ENCODE measurements at places on chromosomes 7 and 10. TPM values are rescaled to one million over a fixed set of nuclear protein-coding genes. Genes with fewer than 3 reads are reported as not detected.

PRSS37 gene
- not detected for total RNA-seq

DNA sequence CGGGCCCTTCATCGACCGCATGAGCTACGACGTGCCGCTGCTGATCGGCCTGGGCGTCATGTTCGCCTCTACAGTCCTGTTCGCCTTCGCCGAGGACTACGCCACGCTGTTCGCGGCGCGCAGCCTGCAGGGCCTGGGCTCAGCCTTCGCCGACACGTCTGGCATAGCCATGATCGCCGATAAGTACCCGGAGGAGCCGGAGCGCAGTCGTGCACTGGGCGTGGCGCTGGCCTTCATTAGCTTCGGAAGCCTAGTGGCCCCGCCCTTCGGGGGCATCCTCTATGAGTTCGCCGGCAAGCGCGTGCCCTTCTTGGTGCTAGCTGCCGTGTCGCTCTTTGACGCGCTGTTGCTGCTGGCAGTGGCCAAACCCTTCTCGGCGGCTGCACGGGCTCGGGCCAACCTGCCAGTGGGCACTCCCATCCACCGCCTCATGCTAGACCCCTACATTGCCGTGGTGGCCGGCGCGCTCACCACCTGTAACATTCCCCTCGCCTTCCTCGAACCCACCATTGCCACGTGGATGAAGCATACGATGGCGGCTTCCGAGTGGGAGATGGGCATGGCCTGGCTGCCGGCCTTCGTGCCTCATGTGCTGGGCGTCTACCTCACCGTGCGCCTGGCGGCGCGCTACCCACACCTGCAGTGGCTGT is 1.2 kb downstream of the SLC18A3 start:
- no peaks in the 10 kb centered on the region for H3K36me3 ChIP-seq
- H3K4me3 ChIP-seq: no peak overlapping the region
- peaks cover 43% of the 10 kb centered on the region for H3K27me3 ChIP-seq
- peak; percentile 36 for DNase-seq

DNA sequence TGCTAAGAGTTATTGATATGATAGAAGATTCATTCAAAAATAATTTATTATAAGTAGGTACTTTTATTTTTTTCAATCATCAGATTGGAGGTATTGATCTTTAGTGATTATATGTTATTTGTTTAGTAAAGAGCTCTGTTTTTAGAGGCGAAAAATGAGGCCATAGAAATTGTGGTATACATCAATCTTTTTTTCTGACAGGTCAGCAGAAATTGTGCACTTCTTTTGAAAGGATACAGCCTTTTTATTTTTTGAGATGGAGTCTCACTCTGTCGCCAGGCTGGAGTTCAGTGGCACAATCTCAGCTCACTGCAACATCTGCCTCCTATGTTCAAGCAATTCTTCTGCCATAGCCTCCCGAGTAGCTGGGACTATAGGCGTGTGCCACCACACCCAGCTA is 292.1 kb downstream of the BAMBI start:
- H3K27me3 ChIP-seq: no peaks in the 10 kb centered on the region
- H3K27ac ChIP-seq: no peak overlapping the region
- no peaks in the 10 kb centered on the region for H3K36me3 ChIP-seq
- no peak for DNase-seq
- H3K4me1 ChIP-seq: no peaks in the 10 kb centered on the region
- no peak overlapping the region for H3K4me3 ChIP-seq

DNA sequence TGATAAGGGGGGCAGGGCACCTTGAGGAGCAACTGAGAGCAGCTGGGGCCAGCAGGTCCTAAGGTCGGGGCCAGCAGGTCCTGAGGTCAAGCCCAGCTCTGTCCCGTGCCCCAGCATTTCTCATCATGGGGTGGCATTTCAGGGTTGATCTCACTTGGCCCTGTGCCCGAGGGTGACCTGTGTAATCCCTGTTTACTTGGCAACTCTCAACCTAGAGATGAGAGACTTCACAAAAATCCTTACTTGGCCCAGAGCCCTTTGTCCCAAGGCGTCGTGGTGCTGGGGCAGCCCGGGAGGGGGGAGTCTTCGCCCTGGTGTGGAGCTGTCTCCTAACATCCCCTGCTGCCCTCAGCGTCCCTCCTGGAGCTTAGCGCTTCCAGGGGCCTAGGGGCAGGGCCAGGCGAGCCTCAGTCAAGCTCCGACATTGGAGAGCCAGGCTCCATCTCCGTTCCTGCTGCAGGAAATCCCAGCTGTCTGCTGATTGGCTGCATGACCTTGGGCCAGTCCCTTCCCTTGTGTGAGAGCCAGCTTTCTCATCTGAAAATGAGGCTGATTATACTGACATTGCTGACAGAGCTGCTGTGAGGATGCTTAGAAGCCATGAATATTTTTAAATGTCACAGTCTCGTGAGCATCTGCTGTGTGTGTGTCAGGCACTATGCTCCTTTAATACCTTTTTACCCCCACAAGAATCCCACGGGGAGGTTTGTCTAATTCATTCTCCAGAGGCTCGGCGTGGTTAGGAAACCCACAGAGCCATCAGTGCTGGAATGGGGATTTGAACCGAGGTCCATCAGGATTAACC is 94.3 kb downstream of the ZMIZ1 start:
- H3K4me3 ChIP-seq: no peak overlapping the region
- DNase-seq: no peak
- H3K4me1 ChIP-seq: no peaks in the 10 kb centered on the region

FXYD4 gene
- not detected for total RNA-seq

DNA sequence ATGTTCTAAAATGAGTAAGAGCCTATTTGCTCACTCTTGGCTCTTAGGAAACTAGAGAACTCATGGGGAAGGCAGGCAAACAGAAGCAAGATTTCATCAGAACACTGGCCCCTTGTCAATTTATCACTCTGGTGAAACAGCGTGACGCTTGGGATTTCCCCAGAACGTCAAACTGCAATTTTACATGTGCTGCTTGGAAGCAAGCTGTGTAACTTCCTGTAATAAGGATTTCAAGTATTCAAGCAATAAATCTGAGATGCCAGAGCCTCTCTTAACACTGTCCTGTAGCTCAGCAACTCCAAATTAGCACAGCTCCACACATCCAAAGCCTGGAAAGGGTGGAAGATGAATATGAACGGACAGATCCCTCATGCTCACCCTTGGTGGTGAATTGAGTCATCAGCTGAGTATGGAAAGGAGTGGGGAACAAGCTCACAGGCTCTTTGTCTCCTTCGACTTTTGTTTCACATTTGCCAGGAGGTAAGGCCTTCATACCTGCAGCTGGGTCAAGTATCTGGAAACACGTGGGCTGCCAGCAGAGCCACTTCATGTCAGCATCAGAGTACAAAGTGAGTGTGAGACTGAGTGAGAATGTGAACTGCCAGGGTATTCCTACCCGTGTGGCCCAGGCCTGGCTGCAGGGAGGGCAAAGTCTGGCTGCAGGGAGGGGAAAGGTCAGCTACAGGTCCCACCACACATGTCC is 140.4 kb upstream of the NAMPT start:
- H3K36me3 ChIP-seq: no peaks in the 10 kb centered on the region
- peak overlapping the region; percentile 41 for H3K27ac ChIP-seq
- H3K4me1 ChIP-seq: no peaks in the 10 kb centered on the region
- no peaks in the 10 kb centered on the region for H3K27me3 ChIP-seq

GRCh38 chr10:128940081-128940480 is 527.0 kb upstream of the MGMT start:
- no peaks in the 10 kb centered on the region for H3K4me1 ChIP-seq
- H3K36me3 ChIP-seq: no peaks in the 10 kb centered on the region
- H3K4me3 ChIP-seq: no peak overlapping the region
- no peak for DNase-seq
- H3K27me3 ChIP-seq: no peaks in the 10 kb centered on the region
- no peak overlapping the region for H3K27ac ChIP-seq

ZNF503 gene
- 5.2 TPM for total RNA-seq

- no peak overlapping the region for H3K4me3 ChIP-seq
- H3K36me3 ChIP-seq: no peaks in the 10 kb centered on the region
- H3K4me1 ChIP-seq: no peaks in the 10 kb centered on the region
- no peak overlapping the region for H3K27ac ChIP-seq
Observed at GRCh38 chr10:119687192-119688032, 36.2 kb downstream of the BAG3 start.

DNA sequence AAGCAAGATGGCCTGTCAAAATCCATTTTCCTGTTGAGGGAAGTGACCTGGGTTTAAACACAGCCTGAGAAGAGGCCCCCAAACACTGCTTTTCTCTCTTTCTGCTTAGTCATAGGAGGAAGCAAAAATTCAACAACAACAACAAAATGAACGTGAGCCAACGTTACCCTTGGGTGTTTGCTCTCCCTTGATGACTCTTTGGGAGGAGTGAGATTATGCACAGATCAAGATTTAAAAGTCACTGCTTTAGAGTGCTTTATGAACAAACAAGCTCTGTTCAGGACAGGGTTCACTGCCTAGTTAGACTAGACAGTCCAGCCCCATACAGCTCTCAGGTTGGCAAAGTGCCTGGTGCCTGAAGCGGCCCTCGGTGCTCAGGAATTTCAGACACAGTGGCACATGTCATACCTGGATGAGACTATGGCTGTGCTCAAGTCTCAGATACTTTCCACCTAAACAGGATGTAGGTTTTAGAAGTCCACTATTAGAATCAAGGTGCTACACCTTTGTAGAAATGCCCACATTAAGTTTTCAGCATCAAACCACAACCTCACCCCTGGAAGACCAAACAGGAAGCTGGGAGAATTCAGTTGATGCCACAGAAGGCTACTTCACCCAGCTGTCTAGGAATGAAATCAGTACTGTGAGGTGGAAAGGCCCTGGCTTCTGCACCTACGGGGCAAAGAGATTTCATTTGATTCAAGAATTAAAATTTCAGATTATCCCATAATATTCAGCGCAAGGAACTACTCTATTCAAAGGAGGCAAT is 38.7 kb downstream of the DENND11 start:
- H3K36me3 ChIP-seq: no peaks in the 10 kb centered on the region
- no peaks in the 10 kb centered on the region for H3K4me1 ChIP-seq
- no peaks in the 10 kb centered on the region for H3K27me3 ChIP-seq
- H3K27ac ChIP-seq: peak overlapping the region; percentile 25

GRCh38 chr7:141640239-141640840 is 61.6 kb downstream of the DENND11 start:
- no peak overlapping the region for H3K4me3 ChIP-seq
- no peaks in the 10 kb centered on the region for H3K4me1 ChIP-seq
- no peaks in the 10 kb centered on the region for H3K36me3 ChIP-seq
- H3K27ac ChIP-seq: no peak overlapping the region

ENTPD1 gene
- 16.6 TPM for total RNA-seq

CPN1 gene
- total RNA-seq: not detected

NUDT13 gene
- 2.8 TPM for total RNA-seq

DNA sequence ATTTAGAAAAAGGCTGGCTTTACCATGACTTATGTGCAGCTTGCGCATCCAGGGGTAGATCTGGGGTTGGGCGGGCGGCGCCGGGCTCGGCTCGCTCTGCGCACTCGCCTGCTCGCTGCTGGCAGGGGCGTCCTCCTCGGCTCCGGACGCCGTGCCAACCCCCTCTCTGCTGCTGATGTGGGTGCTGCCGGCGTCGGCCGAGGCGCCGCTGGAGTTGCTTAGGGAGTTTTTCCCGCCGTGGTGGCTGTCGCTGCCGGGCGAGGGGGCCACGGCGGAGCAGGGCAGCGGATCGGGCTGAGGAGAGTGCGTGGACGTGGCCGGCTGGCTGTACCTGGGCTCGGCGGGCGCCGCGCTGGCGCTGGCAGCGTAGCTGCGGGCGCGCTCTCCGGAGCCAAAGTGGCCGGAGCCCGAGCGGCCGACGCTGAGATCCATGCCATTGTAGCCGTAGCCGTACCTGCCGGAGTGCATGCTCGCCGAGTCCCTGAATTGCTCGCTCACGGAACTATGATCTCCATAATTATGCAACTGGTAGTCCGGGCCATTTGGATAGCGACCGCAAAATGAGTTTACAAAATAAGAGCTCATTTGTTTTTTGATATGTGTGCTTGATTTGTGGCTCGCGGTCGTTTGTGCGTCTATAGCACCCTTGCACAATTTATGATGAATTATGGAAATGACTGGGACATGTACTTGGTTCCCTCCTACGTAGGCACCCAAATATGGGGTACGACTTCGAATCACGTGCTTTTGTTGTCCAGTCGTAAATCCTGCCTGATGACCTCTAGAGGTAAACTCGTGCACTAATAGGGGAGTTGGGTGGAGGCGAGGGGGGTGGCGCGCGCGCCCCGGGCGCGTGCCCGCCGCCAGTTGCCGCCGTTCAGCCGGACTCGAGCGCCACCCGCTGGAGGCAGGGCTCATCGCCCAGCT is at the start of gene HOXA5:
HOXA5 (minus strand) TSS at position 659 of the 927 bp plus-strand sequence; CDS start at position 585, 74 bp downstream.
- peak within 1 kb of the TSS; percentile 70 for H3K4me3 ChIP-seq
- H3K36me3 ChIP-seq: no peaks in the 10 kb centered on the region
- peak within 1 kb of the TSS; percentile 96 for H3K27ac ChIP-seq
- H3K27me3 ChIP-seq: no peaks in the 10 kb centered on the region
- peaks cover 9% of the 10 kb centered on the region for H3K4me1 ChIP-seq

GRCh38 chr7:25173184-25173583 is 48.1 kb upstream of the CYCS start:
- H3K36me3 ChIP-seq: no peaks in the 10 kb centered on the region
- H3K4me3 ChIP-seq: no peak overlapping the region
- no peaks in the 10 kb centered on the region for H3K4me1 ChIP-seq
- no peak overlapping the region for H3K27ac ChIP-seq
- H3K27me3 ChIP-seq: no peaks in the 10 kb centered on the region
- DNase-seq: no peak

DNA sequence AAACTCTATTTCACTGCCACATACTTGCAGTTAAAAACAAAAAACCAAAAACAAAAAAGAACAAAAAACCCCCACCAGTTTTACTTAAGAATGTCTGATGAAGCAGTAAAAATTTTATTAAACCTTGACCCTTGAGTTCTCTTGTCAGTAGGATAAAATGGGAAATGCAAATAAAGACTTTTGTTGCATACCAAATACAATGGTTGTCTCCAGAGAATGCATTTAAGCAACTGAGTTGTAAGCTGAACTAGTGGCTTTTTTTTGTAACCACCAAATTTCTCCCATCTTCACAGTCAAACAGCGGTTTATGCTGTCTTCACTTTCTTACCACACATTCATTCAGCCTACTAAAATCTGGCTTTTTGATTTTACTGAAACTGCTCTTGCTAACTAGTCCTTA is 3.1 kb downstream of the SYPL1 start:
- H3K4me3 ChIP-seq: no peak overlapping the region
- H3K27me3 ChIP-seq: no peaks in the 10 kb centered on the region
- no peak for DNase-seq
- H3K36me3 ChIP-seq: no peaks in the 10 kb centered on the region
- peaks cover 16% of the 10 kb centered on the region for H3K4me1 ChIP-seq

DNA sequence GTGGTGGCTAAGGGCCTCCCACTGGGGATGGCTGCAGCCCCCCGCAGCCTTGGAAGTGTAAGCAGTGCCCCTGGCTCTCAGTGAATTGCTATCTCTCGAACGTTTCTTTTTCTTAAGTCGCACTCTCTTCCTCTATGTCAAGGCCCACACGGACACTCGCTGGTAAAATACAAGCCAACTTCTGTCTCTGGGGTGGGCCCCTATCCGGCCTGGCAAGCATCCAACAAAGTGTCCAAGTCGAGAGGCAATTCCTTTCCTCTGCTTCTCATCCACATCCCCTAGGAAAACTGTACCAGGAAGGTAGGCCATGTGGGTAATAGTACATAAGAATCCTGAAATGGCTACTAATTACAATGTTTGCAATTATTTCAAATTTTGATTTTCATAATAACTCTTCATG is 194.9 kb upstream of the MGMT start:
- H3K4me1 ChIP-seq: no peaks in the 10 kb centered on the region
- H3K27me3 ChIP-seq: no peaks in the 10 kb centered on the region
- no peak overlapping the region for H3K27ac ChIP-seq
- no peak overlapping the region for H3K4me3 ChIP-seq
- no peak for DNase-seq
- H3K36me3 ChIP-seq: no peaks in the 10 kb centered on the region

All from Peyer's patch (tissue), 4 donors.